Inflammatory macrophage (primary cell): ENCODE measurements at places on chromosomes 7 and 10.

DNA sequence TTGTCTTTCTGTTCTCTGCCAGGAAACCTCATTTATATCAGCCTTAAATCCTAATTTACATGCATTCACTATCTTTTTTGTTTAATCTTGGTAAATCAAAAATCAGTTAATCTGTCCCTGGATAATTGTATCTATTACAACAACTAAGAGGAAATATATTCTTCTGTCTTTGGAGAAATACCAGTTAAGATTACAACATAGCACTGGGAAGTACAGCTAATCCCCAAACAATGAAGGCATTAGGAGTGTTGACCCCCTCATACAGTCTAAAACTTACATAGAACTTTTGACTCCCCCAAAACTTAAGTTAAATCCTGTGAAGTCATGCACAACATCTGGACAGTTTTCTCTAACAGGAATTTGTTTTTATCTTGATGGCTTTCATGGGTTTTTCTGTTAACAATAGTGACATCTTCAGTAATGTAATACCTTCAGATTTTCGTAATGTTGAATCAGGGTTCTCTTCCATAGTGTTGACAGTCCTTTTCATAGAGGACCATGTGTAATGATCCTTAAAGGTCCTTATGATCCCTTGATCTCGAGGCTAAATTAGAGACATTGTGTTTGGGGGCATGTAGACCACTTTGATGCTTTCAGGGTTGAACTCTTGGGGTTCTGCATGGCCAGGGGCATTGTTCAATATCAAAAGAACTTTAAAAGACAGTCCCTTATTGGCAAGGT, 24.1 kb upstream of the ABCC2 start:
- no peak for DNase-seq

DNA sequence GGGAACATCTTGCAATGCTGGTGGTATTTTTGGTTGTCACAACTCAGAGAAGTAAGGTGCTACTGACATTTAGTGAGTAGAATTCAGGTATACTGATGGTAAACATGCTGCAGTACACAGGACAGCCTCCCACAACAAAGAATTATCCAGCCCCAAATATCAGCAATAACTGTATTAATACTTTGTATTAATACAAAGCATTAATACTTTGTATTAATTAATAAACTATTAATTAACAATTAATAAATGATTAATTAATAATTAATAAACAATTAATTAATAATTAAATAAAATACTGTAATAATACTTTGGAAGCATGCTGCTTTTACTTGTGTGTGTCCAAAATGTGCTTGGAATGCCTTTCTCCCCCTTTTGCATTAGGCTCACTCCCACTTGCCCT, 62.5 kb downstream of the ZNF92 start:
- DNase-seq = no peak

DNA sequence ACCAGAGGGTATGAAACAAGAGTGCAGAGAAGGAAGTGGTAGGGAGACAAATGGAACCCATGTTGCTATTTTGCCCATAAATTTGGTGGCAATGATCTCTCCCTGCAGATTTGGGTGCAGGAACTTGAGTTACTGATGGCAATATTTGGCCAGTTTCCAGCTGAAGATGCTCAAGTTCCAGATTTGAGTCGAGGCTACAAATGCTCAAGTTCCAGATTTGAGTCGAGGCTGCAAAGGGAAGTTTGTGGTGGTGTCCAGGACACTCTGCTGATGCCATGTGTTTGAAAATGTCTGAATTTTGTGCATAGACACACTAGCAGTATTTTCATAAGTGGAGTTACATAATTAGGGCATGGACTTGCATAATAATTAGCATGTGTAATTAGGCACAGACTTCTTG, 40.8 kb downstream of the TBXAS1 start:
- DNase-seq = peak; percentile 66

GRCh38 chr7:81937091-81937490, 167.2 kb upstream of the HGF start:
- DNase-seq = no peak

DNA sequence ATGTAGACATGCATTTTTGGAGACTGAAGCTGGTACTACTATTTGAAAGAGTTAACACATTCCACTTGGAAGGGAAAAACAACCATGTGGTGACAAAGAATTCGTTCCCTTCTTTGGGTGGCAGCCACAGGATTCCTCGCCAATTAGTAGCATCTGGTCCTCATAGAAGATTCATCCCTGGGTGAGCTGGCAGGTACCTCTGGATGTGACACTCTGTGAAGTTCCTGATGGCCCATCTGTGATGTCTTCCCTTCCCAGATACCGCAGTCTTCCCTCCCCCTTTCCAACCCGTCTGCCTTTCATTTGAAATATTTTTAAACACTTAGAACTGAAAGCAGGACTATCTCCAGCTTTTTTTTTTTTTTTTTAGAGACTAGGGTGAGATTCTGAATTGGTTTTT, 569.5 kb downstream of the TYW1 start:
- DNase-seq = no peak

GRCh38 chr7:117772421-117772820, 100.8 kb downstream of the CTTNBP2 start:
- DNase-seq = no peak

DNA sequence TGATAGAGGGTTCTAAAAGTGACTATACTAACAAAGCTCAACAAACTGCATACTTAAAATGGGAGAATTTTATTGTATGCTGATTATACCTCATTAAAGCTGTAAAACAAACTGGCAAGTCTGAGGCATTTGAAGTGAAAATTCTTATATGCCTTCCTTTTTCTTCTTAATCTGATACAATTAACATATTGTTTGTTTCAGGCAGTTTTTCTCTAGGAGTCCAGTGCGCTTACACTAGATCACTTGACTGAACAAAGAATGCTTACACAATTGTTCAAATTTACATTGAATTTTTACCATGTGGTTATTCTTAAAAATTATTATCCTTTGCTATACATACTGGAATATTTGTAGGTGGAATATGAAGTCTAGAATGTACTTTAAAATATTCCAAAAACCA, 89.0 kb downstream of the GLCCI1 start:
- no peak for DNase-seq

GRCh38 chr7:92824901-92825480, 11.4 kb downstream of the CDK6 start:
- no peak for DNase-seq

DNA sequence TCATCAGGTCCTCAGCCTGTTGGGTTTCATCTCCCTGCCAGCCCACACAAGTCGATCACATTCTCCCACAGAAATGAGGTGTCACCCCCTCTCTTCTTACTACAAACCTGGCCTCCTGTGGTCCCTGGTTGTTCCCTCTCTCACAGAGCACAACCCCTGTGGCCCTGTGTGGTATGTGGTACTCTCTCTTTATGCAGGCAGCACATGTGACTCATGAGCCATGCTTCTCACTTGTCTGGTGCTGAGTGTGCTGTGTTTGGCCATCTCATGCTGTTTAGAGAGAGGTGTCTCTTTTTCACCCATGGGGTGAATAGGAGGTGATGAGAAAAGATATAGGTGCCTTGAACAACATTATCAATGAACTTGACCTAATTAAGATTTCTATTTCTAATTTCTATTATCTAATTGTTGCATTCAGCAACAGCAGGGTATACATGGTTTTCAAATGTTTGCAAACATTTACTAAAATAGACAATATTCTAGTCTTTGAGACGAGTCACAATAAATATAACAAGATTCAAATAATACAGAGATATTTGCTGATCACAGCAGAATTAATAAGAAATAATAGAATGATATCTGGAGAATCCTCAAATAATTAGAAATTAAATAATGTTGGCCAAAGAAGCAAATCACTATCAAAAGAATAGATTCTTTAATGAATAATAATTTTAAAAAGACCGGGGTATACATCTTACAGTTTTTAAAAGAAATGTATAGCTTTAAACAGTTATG, 633.8 kb upstream of the IGFBP3 start:
- no peak for DNase-seq
